Transverse colon (tissue), 4 donors: ENCODE measurements at places on chromosomes 1 and 21. TPM values are rescaled to one million over a fixed set of nuclear protein-coding genes. Genes with fewer than 3 reads are reported as not detected.

DNA sequence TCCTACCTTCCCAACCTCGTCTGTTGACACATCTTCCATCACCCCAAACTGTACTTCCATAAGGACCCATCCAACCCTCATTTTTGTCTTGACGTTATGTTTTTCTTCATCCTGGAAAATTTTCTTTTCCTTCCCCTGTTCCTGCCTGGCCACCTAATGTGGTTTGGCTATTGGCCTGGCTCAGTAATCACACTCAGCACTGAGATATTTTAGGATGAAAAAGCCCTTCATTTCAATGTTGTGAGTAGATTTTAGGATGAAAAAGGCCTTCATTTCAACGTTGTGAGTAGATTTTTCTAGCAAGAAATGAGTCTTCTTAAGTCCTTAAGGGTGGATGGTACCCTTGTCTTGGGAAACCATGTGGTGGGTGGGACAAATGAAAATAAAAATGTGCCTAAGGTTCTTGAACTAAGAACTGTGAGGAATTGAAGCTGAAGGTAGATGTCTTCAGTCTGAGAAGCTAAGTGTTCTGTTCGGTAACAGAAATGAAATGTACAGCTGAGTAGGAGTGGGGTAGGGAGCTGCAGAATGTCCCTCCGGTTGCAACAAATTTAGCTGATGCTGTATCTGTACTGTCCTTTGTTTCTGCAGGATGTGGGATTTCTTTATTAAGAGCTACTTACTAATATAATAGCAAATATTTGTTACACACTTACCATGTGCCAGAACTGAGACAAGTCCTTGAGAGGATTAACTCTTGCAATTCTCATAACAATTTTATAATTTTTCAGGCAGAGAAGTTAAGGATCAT is 36.1 kb downstream of the DNTTIP2 start:
- DNase-seq, result no peak

DNA sequence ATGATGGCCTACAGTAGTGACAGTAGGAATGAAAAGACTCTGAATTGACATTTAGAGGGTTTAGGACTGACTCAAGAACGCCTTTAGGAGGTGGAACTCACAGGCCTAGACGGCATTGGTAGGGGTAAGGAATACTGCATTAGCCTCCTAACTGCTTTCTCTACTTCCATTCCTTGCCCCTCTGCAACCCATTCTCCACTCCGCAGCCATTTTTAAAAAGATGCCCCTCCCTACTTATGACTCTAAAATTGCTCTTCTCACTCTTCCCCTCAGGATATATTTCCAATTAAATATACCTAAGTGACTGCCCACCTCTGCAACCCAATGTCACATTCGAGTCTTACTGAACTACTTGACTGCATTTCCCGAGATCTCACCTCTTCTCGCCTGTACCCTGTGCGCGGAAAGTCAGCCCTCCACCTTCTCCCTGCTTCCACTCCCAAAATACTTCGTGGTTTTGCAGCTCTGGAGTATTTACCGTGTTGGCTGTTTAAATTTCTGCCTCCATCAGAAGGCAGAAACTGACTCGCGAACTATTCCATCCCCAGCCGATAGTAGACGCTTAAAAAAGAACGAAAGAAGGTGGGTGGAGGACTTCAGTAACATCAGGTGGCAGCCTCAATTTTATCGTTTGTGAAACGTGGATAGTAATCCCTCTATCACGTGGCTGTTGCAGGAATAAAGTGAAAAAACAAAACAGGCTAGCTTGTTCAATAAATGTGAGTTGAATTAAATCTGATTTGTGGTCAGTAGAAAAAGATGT is 1.1 kb upstream of the YBX1 start:
- DNase-seq, result no peak

DNA sequence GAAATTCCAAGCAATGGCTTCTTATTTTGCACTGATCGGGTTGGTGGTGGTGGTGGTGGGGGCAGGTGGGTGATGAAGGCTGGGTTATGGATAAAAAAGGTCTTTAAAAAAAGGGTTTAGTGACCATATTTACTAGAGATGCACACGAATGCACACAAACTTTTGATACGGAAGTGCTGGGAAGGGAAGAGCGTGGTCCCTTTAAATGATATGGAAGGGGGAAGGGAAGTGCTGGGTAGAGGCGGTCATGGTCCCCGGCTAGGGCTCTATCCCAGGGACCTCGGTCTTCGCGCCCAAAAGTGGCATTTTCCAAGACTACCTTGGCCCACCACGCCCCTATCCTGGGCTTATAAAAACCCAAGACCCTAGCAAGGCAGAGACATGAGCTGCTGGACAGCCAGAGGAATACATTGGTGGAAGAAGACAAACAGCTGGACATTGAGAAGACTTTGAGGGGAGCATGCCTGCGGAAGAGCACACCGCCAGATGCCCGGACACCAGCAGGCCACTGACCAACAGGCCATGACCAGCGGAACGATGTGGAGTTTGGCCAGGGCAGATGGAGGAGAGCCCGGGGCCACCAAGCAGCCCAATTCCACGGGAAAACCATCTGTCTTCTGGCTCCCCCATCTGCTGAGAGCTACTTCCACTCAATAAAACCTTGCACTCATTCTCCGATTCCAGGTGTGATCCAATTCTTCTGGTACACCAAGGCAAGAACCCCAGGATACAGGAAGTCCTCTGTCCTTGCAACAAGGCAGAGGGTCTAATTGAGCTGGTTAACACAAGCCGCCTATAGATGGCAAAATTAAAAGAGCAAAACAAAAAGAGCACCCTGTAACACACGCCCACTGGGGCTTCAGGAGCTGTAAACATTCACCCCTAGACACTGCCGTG is 1720.2 kb downstream of the MRPL39 start:
- DNase-seq, result no peak

- DNase-seq, result no peak
Measured at GRCh38 chr1:236421022-236421421, 26.9 kb downstream of the EDARADD start.

DNA sequence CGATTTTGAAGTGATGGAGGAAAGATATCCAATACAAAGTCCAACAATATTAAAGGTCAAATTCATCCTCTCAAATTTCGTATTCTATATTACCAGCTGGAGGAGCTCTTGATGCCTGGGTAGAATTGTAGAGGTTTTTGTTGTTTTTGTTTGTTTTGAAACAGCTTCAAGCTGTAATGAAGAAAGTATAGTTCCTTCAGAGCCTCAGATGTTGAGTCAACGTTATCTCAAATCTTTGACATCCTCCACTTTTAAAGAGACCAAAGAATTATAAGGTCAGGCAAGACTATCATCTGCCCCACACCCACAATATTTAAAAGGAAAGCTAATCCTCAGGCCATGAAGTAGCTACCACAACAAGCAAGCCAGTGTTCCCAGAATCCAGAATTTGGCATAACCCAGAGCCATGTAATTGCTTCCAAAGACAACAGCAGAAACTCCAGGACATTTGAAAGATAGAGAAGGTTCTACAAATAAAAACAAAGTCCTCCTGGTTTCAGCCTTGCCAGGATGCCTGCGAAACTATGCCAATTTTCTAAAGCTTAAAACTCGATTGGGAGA is 24.9 kb downstream of the VAV3 start:
- no peak for DNase-seq

DNA sequence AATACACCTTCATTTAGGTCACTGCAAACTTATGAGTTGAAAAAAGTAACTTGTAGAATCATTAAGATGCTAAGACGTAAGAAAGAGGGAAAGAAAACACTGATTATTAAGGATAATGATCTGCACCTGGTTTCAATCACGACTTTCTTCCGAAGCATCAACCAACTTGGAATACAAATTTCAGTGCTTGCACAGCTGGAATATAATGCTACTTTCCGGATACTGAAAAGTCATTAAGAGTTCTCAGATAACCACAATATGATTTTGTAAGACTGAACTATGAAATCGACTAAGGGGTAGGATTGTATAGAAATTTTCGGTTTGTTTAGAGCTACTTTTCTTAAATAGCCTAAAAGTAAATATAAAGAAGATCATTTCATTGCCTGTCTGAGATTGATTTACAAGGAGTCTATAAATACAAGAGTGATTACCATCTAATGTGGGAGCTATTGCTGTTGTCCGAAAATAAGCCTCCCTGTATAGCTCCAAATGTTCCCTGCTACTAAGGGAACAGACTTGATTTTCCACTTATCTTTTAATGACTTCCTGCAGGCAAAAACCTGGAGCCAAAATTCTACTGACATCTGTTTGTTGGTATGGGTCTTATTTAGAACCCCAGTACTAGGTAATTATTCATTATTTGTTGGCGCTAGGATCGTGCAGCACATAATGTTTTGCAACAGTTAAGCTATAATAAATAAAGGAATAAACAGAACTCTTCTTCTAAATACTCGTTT is 673.3 kb downstream of the KCNT2 start:
- DNase-seq, result no peak

WNT4 gene
- total RNA-seq, result 3.0 TPM

SPTA1 gene
- total RNA-seq, result not detected

FAM72D gene
- total RNA-seq, result not detected
